Lung (tissue), 17 donors: ENCODE measurements at places on chromosomes 1 and 21. TPM values are rescaled to one million over a fixed set of nuclear protein-coding genes. Genes with fewer than 3 reads are reported as not detected.

The S100A7 gene
- not detected for total RNA-seq

DNA sequence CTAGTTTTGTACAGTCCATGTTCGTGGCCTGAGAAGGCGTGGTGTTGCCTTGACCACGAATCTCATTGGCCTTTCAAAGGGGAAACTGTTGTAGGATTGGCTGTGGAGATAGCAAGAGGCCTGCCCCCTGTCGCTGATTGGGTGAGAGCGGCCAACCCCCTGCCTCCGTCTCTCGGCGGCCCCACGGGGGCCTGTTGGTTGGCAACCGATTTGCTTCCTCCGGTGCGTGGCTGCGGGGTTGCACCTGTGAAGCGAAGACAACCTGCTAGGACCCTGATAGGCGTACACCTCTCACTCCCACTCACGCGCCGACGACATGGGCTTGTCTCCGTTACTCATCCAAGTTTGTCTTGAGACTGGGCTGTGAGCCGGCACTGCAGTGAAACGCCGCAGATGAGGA is at the start of gene UBE2U:
UBE2U (plus strand) TSS at position 204 of the 400 bp plus-strand sequence. CDS start 428 bp downstream, outside the sequence.
- H3K4me1 ChIP-seq, result no peaks in the 10 kb centered on the region
- no peaks in the 10 kb centered on the region for H3K36me3 ChIP-seq
- H3K27me3 ChIP-seq, result no peaks in the 10 kb centered on the region

DNA sequence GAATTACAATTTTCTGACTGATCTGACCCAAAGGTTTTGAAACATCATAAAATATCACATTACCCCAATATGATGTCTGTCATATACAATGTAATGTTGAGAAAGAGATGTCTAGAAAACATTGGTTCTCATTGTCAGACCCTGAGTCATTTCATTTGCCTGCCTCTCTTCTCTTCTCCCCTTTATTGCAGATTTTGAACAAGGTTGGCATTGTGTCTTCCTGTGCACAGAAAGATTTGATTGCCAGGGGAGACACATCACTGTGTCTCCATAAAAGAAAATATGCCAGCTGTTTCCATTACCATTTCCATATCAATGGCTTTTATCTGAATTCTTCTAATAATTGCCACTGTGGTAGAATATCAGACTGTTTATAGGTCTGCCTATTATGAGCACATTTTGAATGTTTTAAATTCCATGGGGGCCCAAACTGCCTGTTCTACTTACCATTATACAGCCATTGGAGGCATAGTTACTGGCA is 65.6 kb downstream of the IFI44 start:
- no peaks in the 10 kb centered on the region for H3K4me1 ChIP-seq
- H3K27me3 ChIP-seq, result no peaks in the 10 kb centered on the region
- no peak for DNase-seq
- H3K27ac ChIP-seq, result no peak overlapping the region
- no peaks in the 10 kb centered on the region for H3K36me3 ChIP-seq

GRCh38 chr1:150516050-150516591 is 569 bp downstream of the FALEC start:
- H3K27ac ChIP-seq, result no peak overlapping the region
- H3K36me3 ChIP-seq, result no peaks in the 10 kb centered on the region
- no peak for DNase-seq

The PDZK1IP1 gene
- total RNA-seq, result 68.5 TPM

GRCh38 chr1:5093042-5093441 is 438.6 kb downstream of the AJAP1 start:
- no peaks in the 10 kb centered on the region for H3K36me3 ChIP-seq
- H3K27me3 ChIP-seq, result no peaks in the 10 kb centered on the region
- H3K27ac ChIP-seq, result no peak overlapping the region
- no peak for DNase-seq
- no peaks in the 10 kb centered on the region for H3K4me1 ChIP-seq
- H3K4me3 ChIP-seq, result no peak overlapping the region

DNA sequence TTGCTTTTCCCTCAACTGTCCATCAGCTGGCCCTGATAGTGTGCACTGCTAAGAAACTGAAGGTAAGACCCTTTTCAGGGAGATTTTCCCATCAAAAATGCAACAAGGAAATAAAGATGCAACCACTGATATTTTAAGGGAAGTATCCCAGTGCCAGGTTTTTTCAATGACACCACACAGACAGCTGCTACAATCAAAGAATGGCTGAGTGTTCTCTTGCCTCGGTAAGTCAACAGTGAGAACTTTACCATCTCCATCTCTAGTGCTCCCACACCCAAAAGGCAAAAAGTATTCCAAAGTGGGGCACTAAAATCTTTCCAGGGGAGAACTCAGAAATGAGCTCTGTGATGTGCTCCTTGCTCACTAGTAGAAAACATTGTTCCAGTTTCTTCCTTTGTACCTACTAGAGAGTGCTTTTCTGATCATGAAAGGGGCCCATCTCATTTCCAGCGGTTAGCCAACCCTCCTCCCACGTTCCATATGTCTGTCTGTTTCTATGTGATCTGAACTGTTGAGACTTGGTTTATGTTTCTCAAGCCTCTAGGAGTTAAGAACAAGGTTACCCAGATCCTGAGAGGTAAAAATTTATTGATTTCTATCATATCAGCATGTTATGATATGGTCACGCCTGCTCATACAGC is 67.6 kb upstream of the NEK2 start:
- no peaks in the 10 kb centered on the region for H3K4me1 ChIP-seq
- DNase-seq, result no peak
- no peaks in the 10 kb centered on the region for H3K27me3 ChIP-seq
- H3K36me3 ChIP-seq, result peaks cover 9% of the 10 kb centered on the region

GRCh38 chr1:97849345-97850340 is 71.2 kb downstream of the DPYD start:
- no peaks in the 10 kb centered on the region for H3K36me3 ChIP-seq
- no peak overlapping the region for H3K27ac ChIP-seq
- no peaks in the 10 kb centered on the region for H3K27me3 ChIP-seq
- no peak for DNase-seq
- H3K4me3 ChIP-seq, result no peak overlapping the region

The KCNN3 gene
- 3.2 TPM for total RNA-seq

- H3K27me3 ChIP-seq, result no peaks in the 10 kb centered on the region
- no peak overlapping the region for H3K4me3 ChIP-seq
- H3K4me1 ChIP-seq, result no peaks in the 10 kb centered on the region
- no peak overlapping the region for H3K27ac ChIP-seq
Measured at GRCh38 chr1:76354236-76354635, 279.7 kb downstream of the ST6GALNAC3 start.

The C21orf58 gene
- 12.4 TPM for total RNA-seq

DNA sequence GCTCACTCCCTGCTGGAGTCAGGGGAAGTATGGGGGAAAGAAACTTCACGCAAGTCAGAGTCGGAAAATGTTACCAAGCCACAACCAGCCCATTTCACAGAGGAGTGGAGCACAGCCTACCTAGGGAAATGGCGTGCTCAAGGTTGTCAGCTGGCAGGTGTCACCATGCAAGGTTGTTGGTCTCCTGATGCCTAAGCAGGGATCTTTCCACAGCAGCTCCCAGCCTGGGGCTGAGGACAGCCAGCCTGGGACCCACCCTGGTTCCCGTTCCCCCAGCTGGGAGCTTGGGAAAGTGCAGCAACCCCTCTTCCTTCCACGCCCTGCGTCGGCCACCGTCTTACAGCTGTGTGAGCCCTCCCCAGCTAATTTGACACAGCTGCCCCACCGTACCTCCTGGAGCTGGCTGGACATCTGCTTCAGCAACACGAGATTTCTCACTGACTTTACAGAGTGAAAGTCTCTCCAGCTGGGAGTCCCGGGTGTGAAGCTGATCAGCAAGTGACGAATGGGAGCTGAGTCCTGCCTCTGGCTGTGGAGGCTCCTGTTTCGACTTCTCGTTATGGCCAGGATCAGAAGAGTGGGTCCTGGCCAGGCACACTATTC is 224.6 kb upstream of the RAB4A start:
- no peak overlapping the region for H3K27ac ChIP-seq
- peak; percentile 29 for DNase-seq
- no peaks in the 10 kb centered on the region for H3K27me3 ChIP-seq
- H3K4me3 ChIP-seq, result no peak overlapping the region

The OLFML2B gene
- total RNA-seq, result 11.0 TPM

GRCh38 chr1:67540025-67540732 is 110.0 kb upstream of the SERBP1 start:
- no peaks in the 10 kb centered on the region for H3K27me3 ChIP-seq
- DNase-seq, result no peak
- H3K4me1 ChIP-seq, result no peaks in the 10 kb centered on the region
- no peak overlapping the region for H3K27ac ChIP-seq
- H3K4me3 ChIP-seq, result no peak overlapping the region
- no peaks in the 10 kb centered on the region for H3K36me3 ChIP-seq

DNA sequence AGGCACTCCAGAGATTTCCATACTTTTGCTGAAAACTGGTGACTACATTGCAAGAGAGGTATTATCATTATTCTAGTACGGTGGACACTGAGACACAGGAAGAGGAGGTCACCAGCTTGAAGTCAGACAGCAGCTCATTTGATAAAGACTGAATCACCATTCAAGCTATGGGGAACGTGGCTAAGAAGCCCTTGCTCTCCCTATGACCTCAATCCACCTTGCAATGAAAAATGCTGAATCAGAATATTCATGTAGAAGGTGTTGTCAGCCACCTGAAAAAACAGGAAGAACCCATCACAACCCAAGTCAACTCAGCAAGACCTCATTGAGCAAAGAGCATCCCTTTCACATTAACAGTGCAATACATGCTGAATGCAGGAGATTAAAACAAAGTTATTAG is 59.0 kb upstream of the FGGY start:
- no peaks in the 10 kb centered on the region for H3K4me1 ChIP-seq
- H3K27ac ChIP-seq, result no peak overlapping the region
- H3K36me3 ChIP-seq, result no peaks in the 10 kb centered on the region
- no peaks in the 10 kb centered on the region for H3K27me3 ChIP-seq
- no peak for DNase-seq
- no peak overlapping the region for H3K4me3 ChIP-seq

- no peaks in the 10 kb centered on the region for H3K27me3 ChIP-seq
- H3K4me1 ChIP-seq, result no peaks in the 10 kb centered on the region
- no peak for DNase-seq
- H3K36me3 ChIP-seq, result no peaks in the 10 kb centered on the region
- H3K4me3 ChIP-seq, result no peak overlapping the region
Measured at GRCh38 chr1:29361686-29362085, 125.4 kb downstream of the PTPRU start.

DNA sequence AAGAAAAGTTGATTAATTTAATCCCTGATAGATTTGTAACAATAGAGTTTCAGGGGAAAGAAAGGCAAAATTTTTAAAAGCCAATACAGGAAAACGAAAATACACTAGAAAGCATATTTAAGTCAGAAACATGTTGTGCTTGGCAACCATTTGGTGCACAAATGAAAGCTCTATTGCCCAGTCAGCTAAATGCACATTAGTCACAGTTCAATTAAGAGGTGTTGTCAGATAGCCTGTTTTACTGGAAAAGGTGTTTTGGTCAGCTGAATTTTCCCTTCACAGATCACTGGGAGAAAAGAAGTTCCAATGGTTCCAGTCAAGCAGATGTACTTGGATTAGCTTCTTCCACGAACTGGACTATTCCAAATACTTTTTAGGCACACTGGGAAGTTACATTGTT is 25.4 kb downstream of the RGS4 start:
- H3K27ac ChIP-seq, result no peak overlapping the region
- H3K4me1 ChIP-seq, result no peaks in the 10 kb centered on the region
- H3K4me3 ChIP-seq, result no peak overlapping the region

GRCh38 chr1:196887515-196888239 is at the start of gene CFHR4:
TSS of gene CFHR4 (plus strand) at chr1:196888052. CDS start at chr1:196888151, 99 bp downstream.
- H3K27ac ChIP-seq, result no peak within 1 kb of the TSS
- H3K36me3 ChIP-seq, result no peaks in the 10 kb centered on the region
- H3K4me1 ChIP-seq, result no peaks in the 10 kb centered on the region
- no peak for DNase-seq
- no peak within 1 kb of the TSS for H3K4me3 ChIP-seq

DNA sequence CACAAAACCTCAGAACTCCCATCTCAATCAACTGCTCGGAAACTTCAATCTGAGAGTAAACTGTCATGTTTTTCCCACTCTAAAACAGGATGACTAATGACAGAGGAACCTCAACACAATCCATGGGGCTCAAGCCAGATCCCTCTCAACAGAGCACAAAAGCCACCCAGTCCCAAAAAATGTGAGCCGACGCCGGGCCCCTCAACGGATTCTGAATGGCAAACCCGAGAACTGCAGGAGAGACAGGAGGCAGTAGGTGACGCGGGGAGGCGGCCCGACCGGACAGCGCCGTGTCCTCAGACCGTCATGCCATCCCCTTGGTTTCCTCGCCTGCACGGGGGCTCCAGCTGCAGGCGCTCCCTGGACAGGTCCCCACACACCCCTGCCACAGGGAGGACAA is 53.4 kb downstream of the SSBP3 start:
- no peak overlapping the region for H3K27ac ChIP-seq
- H3K27me3 ChIP-seq, result no peaks in the 10 kb centered on the region
- DNase-seq, result no peak
- no peak overlapping the region for H3K4me3 ChIP-seq

The C1QA gene
- 502 TPM for total RNA-seq

DNA sequence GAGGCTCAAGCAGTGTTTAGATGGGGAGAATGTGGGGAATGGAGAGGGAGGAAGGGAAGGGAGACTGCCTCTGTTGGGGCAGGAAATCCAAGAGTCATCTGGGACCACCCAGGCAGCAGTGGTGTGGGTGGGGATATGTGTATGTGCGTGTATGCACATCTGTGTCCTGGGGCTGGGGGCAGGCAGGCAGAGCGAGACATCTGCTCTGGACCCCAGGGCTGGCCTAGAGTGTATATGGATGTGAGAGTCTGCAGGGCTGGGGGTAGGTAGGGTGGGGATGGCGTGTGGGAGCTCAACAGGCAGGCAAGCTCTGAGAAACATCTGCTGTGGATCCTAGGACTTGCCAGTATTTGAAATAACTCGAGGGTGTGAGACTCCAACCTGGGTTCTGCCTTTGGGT is 3.5 kb downstream of the PTCH2 start:
- no peaks in the 10 kb centered on the region for H3K27me3 ChIP-seq
- H3K36me3 ChIP-seq, result no peaks in the 10 kb centered on the region
- no peak overlapping the region for H3K4me3 ChIP-seq
- H3K4me1 ChIP-seq, result peaks cover 25% of the 10 kb centered on the region
- no peak overlapping the region for H3K27ac ChIP-seq
- DNase-seq, result peak; percentile 79

GRCh38 chr1:39270368-39270767 is 65.9 kb downstream of the MACF1 start:
- H3K27me3 ChIP-seq, result no peaks in the 10 kb centered on the region
- no peak for DNase-seq
- H3K4me3 ChIP-seq, result no peak overlapping the region
- peaks cover 27% of the 10 kb centered on the region for H3K4me1 ChIP-seq

- H3K4me3 ChIP-seq, result no peak overlapping the region
- no peaks in the 10 kb centered on the region for H3K36me3 ChIP-seq
- DNase-seq, result no peak
- H3K4me1 ChIP-seq, result no peaks in the 10 kb centered on the region
- H3K27me3 ChIP-seq, result no peaks in the 10 kb centered on the region
Measured at GRCh38 chr1:165823552-165824268, 3.7 kb upstream of the UCK2 start.

GRCh38 chr1:153685544-153686340 is 7.3 kb downstream of the NPR1 start:
- H3K27me3 ChIP-seq, result no peaks in the 10 kb centered on the region
- no peak overlapping the region for H3K4me3 ChIP-seq
- peaks cover 3% of the 10 kb centered on the region for H3K4me1 ChIP-seq
- H3K36me3 ChIP-seq, result no peaks in the 10 kb centered on the region
- H3K27ac ChIP-seq, result no peak overlapping the region

The F13B gene
- not detected for total RNA-seq

The INSRR gene
- not detected for total RNA-seq
